Activated CD4-positive, alpha-beta memory T cell treated with anti-CD3 and anti-CD28 coated beads, Interleukin-2, amount 10 ng/mL, durations not matched to agents 7 days and 5 days (primary cell): ENCODE measurements at places on chromosomes 16 and 17.

- H3K36me3 ChIP-seq = no peaks in the 10 kb centered on the region
- no peak for DNase-seq
- H3K27me3 ChIP-seq = peaks cover 4% of the 10 kb centered on the region
- no peak overlapping the region for H3K4me3 ChIP-seq
These were observed 6.2 kb upstream of the GSE1 start for GRCh38 chr16:85606904-85607303.

GRCh38 chr17:39151943-39152818 lies 744 bp upstream of the PLXDC1 start:
- H3K4me3 ChIP-seq = peak overlapping the region; percentile 97
- peak overlapping the region; percentile 83 for H3K27ac ChIP-seq
- DNase-seq = no peak
- H3K36me3 ChIP-seq = peaks cover 10% of the 10 kb centered on the region
- peaks cover 36% of the 10 kb centered on the region for H3K27me3 ChIP-seq
- H3K4me1 ChIP-seq = peaks cover 31% of the 10 kb centered on the region

GRCh38 chr17:78474614-78475146 lies 96.2 kb downstream of the PGS1 start:
- H3K27ac ChIP-seq = no peak overlapping the region
- H3K4me3 ChIP-seq = no peak overlapping the region
- H3K27me3 ChIP-seq = peaks cover 17% of the 10 kb centered on the region
- peaks cover 13% of the 10 kb centered on the region for H3K4me1 ChIP-seq

- H3K36me3 ChIP-seq = peaks cover 26% of the 10 kb centered on the region
- H3K4me1 ChIP-seq = peaks cover 14% of the 10 kb centered on the region
- no peaks in the 10 kb centered on the region for H3K27me3 ChIP-seq
- no peak overlapping the region for H3K4me3 ChIP-seq
These were observed 55.2 kb downstream of the GAN start for GRCh38 chr16:81369888-81370504.

GRCh38 chr16:50702725-50703124 lies 9.3 kb downstream of the NOD2 start:
- no peaks in the 10 kb centered on the region for H3K27me3 ChIP-seq
- H3K4me1 ChIP-seq = peaks cover 62% of the 10 kb centered on the region
- no peak overlapping the region for H3K4me3 ChIP-seq
- no peak overlapping the region for H3K27ac ChIP-seq
- H3K36me3 ChIP-seq = peaks cover 84% of the 10 kb centered on the region

DNA sequence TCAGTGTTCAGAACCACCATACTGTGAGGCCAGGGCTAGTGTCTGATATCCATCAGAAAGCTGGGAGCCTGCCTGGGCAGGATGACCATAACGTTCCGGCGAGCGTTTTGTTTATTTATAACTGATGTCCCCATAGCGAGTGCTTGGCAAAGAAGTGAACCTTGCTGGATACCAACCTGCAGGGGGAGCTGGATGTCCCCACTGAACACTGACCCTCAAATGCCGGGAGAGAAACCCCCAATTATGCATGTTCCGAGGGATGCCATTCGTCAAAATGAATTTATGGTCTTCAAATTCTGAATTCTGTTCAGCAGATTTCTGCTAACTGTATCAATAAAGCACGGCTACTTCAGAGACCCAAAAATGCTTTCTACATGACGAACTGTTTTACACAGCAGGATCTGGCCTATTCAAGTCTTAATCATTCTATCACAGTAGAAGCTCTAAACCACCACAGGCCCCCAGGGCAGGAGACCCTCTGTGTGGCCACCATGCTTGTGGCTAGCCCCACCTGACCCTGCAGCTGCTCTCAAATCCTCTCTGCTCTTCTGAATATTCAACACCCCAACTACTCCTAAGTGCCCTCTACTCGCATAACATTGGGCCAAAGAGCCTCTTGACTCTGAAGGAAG lies 15.2 kb downstream of the MED24 start:
- H3K36me3 ChIP-seq = peaks cover 11% of the 10 kb centered on the region
- no peak overlapping the region for H3K4me3 ChIP-seq
- H3K27ac ChIP-seq = no peak overlapping the region
- no peak for DNase-seq
- no peaks in the 10 kb centered on the region for H3K27me3 ChIP-seq

DNA sequence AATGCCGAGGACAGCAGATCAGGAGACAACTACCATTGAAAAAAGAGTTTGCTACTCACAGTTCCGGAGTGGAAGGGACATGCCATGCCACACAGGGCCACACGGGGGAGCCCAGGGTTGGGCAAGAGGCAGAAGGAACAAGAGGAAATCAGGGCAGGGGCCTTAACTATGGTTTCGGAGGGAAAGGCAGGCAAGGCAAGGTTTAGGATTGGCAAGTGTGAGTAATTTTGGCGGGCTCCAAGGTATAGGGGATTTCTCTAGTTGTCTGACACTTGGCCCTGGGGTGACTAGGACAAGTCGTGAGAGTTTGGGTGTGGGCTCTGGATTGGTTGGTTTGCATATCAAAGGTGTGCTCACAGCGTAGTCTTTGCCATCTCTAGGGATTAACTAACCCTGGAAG lies 27.0 kb upstream of the NTN1 start:
- H3K36me3 ChIP-seq = no peaks in the 10 kb centered on the region
- H3K27me3 ChIP-seq = peaks cover 17% of the 10 kb centered on the region
- peak; percentile 61 for DNase-seq
- peaks cover 8% of the 10 kb centered on the region for H3K4me1 ChIP-seq
